ENCODE measurements at places on chromosomes 16 and 17. TPM values are rescaled to one million over a fixed set of nuclear protein-coding genes. Genes with fewer than 3 reads are reported as not detected.

The SYCE1L gene
- 4.3 TPM for polyA plus RNA-seq

The PRSS27 gene
- polyA plus RNA-seq = 2.5 TPM

The DNAI2 gene
- 0.05 TPM for polyA plus RNA-seq

The DHODH gene
- 7.1 TPM for polyA plus RNA-seq

The LDHD gene
- 4.6 TPM for polyA plus RNA-seq

The CA7 gene
- polyA plus RNA-seq = not detected

The CMTM4 gene
- polyA plus RNA-seq = 8.9 TPM

The OR1D5 gene
- not detected for polyA plus RNA-seq

The PARD6A gene
- 6.5 TPM for polyA plus RNA-seq

The P3H4 gene
- polyA plus RNA-seq = 11.5 TPM

The PTX4 gene
- polyA plus RNA-seq = 0.10 TPM

The EFNB3 gene
- polyA plus RNA-seq = 0.86 TPM

The CLEC18A gene
- 0.33 TPM for polyA plus RNA-seq

The JUP gene
- polyA plus RNA-seq = 53.8 TPM

The CCL8 gene
- polyA plus RNA-seq = 0.44 TPM

The TRPV2 gene
- polyA plus RNA-seq = 15.4 TPM

The TCAP gene
- 0.73 TPM for polyA plus RNA-seq

The CD7 gene
- 3.7 TPM for polyA plus RNA-seq

The STH gene
- not detected for polyA plus RNA-seq

The RNF222 gene
- not detected for polyA plus RNA-seq

Measured in urinary bladder (tissue), 4 donors.